ENCODE measurements at places on chromosomes 3 and 15. TPM values are rescaled to one million over a fixed set of nuclear protein-coding genes. Genes with fewer than 3 reads are reported as not detected.

PARP6 gene
- 55.4 TPM for total RNA-seq

PARL gene
- 19.6 TPM for total RNA-seq

GRK7 gene
- total RNA-seq: under 0.01 TPM

PLSCR2 gene
- not detected for total RNA-seq

ADAMTS9 gene
- total RNA-seq: 24.1 TPM

EIF3J gene
- total RNA-seq: 63.6 TPM

SOX14 gene
- not detected for total RNA-seq

WDR48 gene
- total RNA-seq: 111 TPM

CTDSPL2 gene
- 117 TPM for total RNA-seq

IGF1R gene
- total RNA-seq: 28.1 TPM

MRPS25 gene
- 15.5 TPM for total RNA-seq

STRIT1 gene
- 0.82 TPM for total RNA-seq

TMEM158 gene
- 19.6 TPM for total RNA-seq

OIP5 gene
- total RNA-seq: 2.4 TPM

C3orf49 gene
- total RNA-seq: not detected

APOD gene
- total RNA-seq: 2.9 TPM

FBXL2 gene
- total RNA-seq: 53.8 TPM

MME gene
- 4.1 TPM for total RNA-seq

BUB1B gene
- total RNA-seq: 11.4 TPM

ANKUB1 gene
- total RNA-seq: 0.41 TPM

U2SURP gene
- total RNA-seq: 107 TPM

PARP3 gene
- total RNA-seq: 3.3 TPM

GOLGA6A gene
- total RNA-seq: under 0.01 TPM

SLC28A2 gene
- not detected for total RNA-seq

DCBLD2 gene
- 31.4 TPM for total RNA-seq

SEMA5B gene
- 9.0 TPM for total RNA-seq

EPHB1 gene
- total RNA-seq: 16.7 TPM

CHRNA7 gene
- 4.5 TPM for total RNA-seq

ANKRD34C gene
- under 0.01 TPM for total RNA-seq

CHRM5 gene
- total RNA-seq: 0.41 TPM

CHDH gene
- total RNA-seq: 1.2 TPM

PTH1R gene
- total RNA-seq: 2.0 TPM

BSN gene
- 5.3 TPM for total RNA-seq

MELTF gene
- 1.2 TPM for total RNA-seq

IGDCC3 gene
- 6.9 TPM for total RNA-seq

ERICH6 gene
- total RNA-seq: under 0.01 TPM

HRH1 gene
- 2.0 TPM for total RNA-seq

FBN1 gene
- 18.8 TPM for total RNA-seq

CKMT1A gene
- 6.5 TPM for total RNA-seq

GUCA1C gene
- total RNA-seq: not detected

TMEM212 gene
- not detected for total RNA-seq

MAGEF1 gene
- total RNA-seq: 46.9 TPM

CPNE4 gene
- total RNA-seq: 14.7 TPM

DCLK3 gene
- 7.7 TPM for total RNA-seq

CILP gene
- total RNA-seq: 0.41 TPM

EPHA3 gene
- total RNA-seq: 136 TPM

ARHGEF3 gene
- 26.1 TPM for total RNA-seq

SPATA12 gene
- total RNA-seq: not detected

FLNB gene
- 16.3 TPM for total RNA-seq

LSG1 gene
- 35.9 TPM for total RNA-seq

FBXO40 gene
- not detected for total RNA-seq

TMEM45A gene
- total RNA-seq: 2.9 TPM

CCK gene
- 54.6 TPM for total RNA-seq

ZNF385D gene
- 17.5 TPM for total RNA-seq

CERS3 gene
- total RNA-seq: 0.41 TPM

CSPG4 gene
- 4.5 TPM for total RNA-seq

KBTBD13 gene
- not detected for total RNA-seq

MNS1 gene
- total RNA-seq: 1.2 TPM

TIPARP gene
- total RNA-seq: 44.0 TPM
